T-helper 2 cell treated with Interferon-gamma antibody and Interleukin-4, amounts not matched to agents 5 μg/mL and 100 μg/mL, for 36 hours (primary cell): ENCODE measurements at places on chromosomes 12 and 14.

GRCh38 chr14:80637756-80638619 is 303.6 kb downstream of the CEP128 start:
- DNase-seq: no peak

DNA sequence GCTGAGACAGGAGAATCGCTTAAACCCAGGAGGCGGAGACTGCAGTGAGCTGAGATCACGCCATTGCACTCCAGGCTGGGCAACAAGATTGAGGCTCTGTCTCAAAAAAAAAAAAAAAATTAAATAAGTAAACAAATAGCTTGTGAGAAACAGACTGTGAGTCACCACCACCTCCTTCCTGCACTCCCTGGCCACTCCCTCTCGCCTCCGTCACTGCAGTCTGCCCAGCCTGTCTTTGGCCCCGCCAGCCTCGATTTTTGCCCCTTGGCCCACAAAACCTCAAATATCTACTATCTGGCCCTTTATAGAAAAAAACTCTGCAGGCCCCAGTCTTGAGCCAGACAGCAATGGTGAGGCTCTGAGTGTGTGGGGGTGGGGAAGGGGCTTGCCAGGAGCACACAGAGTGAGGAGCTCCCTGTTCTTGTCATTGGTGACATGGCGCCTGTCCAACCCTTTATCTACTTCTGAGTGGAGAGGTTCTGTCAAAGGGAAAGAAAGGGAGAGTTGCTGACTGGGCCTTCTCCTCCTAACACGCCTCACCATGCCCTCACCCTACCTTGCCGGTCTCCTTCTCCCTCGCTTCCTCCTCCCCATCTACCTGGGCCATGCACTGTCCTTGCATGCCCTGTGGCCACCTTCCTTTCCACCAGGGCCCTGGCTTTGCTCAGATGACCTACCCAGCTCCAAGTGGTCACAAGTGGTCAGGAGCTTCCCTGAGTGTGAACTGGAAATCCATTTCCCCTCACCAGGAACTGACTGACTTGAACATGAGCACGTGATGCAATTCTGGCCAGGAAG is 22.1 kb downstream of the LGMN start:
- no peak for DNase-seq

DNA sequence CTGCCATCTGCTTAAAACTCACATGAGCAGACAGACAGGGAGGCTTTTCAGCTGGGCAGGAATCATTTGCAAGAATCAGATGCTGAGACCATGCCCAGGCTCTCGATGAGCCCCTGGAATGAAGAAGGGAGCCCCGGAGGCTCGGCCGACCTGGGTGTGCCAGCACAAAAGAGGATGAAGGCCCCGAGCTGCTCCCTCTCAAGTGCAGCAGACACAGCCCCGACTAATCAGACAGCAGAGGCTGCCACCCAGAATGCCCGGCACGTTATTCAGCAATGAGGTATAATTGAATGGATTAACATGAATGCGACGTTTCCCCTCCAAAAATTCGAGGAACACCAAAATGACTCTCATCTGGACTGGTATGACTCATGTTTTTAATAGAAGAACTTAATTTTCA is 58.9 kb downstream of the BCL11B start:
- DNase-seq: no peak

DNA sequence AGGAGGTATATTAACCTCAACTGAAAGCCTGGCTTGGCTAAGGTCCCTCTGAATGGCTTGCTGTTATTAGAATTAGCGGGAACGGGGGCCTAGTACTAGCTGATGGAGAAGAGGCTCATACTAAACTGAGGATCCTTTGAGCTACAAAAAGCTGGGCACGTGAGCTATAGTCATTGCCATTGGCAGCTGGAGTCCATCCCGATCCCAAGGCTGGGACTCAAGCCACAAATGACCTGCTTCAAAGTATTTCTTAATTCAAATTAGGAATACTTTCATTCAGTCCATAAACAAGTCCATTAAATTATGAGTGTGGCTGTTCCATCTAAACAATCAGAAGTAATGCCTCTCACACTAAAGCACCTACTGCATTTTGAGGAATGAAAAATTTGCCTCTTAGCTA is 114.5 kb downstream of the DACT1 start:
- DNase-seq: no peak

DNA sequence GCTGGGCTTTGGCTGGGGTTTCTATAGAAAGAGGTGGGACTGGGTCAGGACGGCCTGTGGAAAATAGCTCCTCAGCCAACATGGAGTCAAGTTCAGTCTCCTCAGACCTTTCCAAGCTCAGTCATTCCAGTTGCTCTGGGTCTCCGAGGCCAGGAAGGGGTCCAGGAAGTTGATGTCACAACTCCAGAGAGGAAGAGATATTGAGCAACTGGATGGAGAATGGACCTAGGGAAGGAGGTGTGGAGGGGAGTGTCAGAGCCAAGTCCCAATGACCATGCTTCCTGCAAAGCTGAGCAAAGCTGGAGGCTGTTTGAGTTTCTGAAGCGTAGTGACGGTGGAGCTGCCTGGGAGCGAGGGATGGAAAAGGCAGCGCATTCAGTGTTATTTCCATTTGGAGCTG is 86.1 kb downstream of the SLC24A4 start:
- no peak for DNase-seq
